ENCODE measurements at places on chromosomes 7 and 10. TPM values are rescaled to one million over a fixed set of nuclear protein-coding genes. Genes with fewer than 3 reads are reported as not detected.

- no peak for DNase-seq
These were observed 17.0 kb upstream of the KPNA7 start for GRCh38 chr7:99224899-99225265.

- no peak for DNase-seq
These were observed 277.0 kb upstream of the SHH start for GRCh38 chr7:156089222-156089621.

GRCh38 chr7:124338861-124339260 lies 306.0 kb upstream of the TMEM229A start:
- DNase-seq, result no peak

DNA sequence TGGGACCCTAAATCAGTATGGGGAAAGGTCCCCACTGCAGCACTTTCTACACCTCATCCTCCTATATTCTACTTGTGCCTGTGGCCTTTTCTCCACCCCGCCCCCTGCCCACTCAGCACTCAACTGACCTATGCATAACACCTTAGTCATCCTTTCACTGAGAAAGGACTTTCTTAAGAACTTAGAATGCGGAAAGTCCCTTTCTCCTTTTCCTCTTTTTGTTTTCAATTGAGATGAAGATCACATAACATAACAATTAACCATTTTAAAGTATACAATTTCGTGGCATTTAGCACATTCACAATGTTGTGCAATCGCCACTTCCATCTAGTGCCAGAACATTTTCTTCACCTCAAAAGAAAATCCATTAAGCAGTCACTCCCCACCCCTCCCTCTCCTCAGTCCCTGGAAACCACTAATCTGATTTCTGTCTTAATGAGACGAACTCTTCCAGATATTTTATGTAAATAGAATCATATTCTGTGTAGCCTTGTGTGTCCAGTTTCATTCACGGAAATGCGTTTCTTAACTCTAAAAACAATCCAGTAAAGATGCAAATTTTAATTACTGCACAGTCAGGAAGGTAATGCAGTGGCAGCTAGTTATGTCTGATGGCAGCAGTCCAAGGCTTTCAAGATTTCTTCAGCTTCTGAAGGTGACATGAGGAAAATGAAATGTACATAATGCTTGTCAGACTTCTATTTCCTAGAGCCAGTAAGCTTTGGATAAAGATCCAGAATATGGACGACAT lies 41.7 kb downstream of the FAS start:
- no peak for DNase-seq

- DNase-seq, result peak; percentile 60
These were observed 27.3 kb downstream of the PPIF start for GRCh38 chr10:79374312-79375191.

GRCh38 chr7:20650782-20651181 lies 35.3 kb downstream of the ABCB5 start:
- no peak for DNase-seq

- DNase-seq, result no peak
These were observed 67.1 kb downstream of the LSMEM1 start for GRCh38 chr7:112547916-112548315.

GRCh38 chr10:34526758-34527730 lies 288.1 kb downstream of the PARD3 start:
- no peak for DNase-seq

TAF6 gene
- 25.4 TPM for polyA plus RNA-seq

All from naive B cell (primary cell).